Right cardiac atrium (tissue), 5 donors: ENCODE measurements at places on chromosomes 11 and 22.
A peak's percentile ranks its signal among the peaks of the same experiment; 100 is the strongest.

DNA sequence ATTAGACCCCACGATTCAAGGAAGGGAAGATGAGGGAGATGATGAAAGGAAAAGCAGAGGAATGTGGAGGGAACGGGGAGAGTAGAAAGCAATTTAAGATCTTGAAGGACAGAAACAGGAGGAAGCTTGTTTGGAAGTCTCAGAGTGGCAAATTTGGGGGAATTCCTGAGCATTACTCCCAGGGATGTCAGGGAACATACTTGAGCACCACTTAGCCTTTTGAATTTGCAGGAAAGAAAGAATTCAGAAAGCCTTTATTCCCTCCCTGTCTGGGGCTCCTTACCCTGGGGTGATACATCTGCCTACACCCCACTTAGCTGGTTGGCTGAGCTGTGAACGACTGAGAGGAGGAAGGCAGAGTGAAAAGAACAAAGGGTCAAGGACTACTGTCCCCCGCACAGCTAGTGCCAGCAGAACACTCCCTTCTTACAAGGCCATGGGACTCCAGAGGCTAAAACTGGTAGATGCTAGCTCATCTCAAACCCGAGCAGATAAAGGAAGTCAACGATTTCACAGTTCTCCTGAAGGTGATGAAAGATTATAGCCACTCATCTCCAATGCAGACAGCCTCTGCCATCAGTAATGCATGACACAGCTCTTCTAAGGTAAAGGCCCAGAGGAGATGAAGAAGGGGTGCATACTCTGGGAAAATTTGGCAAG, 84.0 kb upstream of the AKIP1 start:
- DNase-seq, result no peak

DNA sequence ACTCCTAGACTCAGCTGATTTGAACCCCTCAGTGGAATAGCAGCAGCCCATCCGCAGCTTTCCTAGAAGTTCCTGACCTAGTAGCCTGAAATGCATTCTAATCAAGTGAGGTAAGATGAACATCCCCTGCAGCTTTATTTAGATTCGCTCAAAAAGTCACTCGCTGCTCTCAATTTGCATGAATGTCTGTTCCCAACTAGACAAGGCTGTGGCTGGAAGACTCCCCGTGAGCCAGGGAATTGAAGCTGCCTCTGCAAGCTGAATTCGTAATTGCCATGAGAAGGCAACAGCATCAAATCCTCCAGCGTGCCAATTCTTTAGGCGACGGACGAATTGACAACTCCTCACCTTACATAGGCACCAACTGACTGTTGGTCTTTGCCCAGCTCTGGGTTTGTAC, 17.1 kb upstream of the SCN3B start:
- no peak for DNase-seq

GRCh38 chr22:38524429-38524828, 18.3 kb upstream of the DDX17 start:
- DNase-seq, result no peak

DNA sequence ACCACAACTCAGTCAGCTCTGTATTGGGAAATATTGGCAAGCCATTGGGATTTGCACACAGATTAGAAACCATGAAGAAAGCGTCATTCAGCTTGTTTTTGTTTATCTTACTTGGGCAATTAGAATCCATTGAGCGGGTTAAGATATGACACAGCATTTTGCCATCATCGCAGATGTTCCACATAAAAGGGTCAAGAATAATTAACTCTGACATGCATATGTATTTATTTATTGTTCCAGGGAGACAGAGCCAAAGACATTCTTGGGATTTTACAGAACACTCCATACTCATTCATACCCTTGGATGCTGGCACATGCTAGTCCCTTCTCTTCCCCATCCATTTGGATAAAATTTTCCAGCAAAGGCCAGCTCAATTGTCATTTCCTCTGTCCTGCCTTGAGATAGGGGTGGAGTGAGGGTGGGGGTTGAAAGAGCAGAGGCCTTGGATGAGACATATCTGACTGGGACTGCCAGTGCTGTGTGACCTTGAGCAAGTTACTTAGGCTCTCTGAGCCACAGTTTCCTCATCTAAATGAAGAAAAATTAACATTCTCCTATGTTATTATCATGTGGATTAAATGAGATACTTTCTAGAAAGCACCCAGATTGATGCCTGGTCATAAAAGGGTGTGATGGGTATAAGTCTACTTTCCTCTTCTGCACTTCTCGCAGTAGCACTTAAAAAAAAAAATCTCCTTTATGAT, 179.7 kb downstream of the RRAS2 start:
- DNase-seq, result peak; percentile 24

GRCh38 chr11:4381901-4382300, 11.6 kb downstream of the TRIM21 start:
- no peak for DNase-seq

DNA sequence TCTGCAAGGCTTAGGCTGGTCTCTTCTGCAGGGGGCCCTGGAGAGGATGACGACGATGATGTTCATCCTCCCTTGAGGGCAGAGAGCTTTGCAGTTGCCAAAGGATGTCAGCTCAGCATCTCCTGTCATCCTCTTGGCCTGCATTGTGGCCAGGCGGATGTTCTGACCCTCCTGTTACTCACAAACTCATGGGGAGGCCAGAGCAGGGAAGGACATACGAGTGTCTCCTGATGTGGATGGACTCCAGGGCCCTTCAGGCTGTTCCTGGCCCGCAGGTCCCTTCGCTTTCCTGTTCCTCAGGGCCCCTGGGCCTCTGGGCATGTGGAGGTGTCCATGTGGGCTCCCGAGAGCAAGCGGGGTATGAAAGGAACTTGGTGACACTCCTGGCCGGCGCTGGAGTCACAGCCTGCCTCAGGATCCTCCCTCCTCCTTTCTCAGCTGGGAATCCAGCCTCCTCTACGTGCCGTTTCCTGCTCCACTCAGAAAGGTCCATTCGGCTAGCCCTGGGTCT, 8.5 kb downstream of the ADORA2A start:
- DNase-seq, result peak; percentile 36

DNA sequence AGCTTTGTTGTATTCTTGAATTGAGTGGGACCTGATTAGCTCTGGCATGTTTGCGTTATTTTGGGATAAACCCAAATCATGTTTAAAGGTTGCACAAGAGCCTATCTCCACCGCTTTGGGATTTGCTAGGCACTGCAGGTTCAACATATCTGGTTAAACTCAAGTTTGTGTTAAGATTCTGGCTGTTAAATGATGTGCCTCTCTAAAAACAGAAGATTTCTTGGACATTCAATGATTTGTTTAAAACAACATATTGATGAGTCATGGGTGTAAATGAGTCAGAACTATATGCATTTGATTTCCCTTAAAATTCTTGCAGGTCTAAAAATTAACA, 67.4 kb downstream of the AMOTL1 start:
- DNase-seq, result no peak

- no peak for DNase-seq
These were observed 37.4 kb downstream of the CSRP3 start for GRCh38 chr11:19164230-19164855.

DNA sequence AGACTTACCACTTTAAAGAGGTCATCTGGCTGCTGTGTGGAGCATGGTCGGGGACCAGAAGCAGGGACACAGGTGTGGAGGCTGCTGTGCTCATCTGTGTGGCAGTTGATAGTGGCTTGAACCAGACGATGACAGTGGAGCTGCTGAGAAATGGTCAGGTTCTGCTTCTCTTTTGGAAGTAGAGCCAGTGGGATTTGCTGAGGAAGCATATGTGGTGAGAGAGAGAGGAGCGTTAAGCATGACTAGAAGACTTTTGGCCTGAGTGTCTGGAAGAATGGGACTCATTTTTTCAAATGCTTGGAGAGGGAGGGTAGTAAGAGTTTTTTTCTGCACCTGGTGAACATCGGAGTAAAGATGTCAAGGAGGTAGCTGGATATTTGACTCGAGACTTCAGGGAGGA, 12.5 kb upstream of the SREBF2 start:
- DNase-seq, result no peak

GRCh38 chr11:68659158-68659921, 25.0 kb upstream of the GAL start:
- peak; percentile 82 for DNase-seq

DNA sequence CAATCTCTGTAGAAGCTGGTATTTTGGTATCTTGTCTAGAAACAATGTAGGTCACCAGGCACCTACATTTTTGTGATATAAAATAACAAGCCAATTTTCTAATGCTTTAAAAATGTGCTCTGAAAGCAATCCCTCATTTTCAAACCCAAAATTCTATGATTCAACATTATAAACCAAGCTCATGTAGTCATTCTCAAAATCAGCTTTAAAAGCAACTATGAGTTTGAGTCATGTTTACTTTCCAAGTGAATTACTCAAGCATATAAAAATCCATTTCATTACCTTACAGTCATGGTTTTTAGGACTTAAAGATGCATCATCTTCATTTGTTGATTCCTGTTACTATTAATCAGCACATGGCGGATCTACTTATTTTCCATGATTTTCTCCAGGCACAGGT, 216.4 kb downstream of the GRM5 start:
- DNase-seq, result no peak

DNA sequence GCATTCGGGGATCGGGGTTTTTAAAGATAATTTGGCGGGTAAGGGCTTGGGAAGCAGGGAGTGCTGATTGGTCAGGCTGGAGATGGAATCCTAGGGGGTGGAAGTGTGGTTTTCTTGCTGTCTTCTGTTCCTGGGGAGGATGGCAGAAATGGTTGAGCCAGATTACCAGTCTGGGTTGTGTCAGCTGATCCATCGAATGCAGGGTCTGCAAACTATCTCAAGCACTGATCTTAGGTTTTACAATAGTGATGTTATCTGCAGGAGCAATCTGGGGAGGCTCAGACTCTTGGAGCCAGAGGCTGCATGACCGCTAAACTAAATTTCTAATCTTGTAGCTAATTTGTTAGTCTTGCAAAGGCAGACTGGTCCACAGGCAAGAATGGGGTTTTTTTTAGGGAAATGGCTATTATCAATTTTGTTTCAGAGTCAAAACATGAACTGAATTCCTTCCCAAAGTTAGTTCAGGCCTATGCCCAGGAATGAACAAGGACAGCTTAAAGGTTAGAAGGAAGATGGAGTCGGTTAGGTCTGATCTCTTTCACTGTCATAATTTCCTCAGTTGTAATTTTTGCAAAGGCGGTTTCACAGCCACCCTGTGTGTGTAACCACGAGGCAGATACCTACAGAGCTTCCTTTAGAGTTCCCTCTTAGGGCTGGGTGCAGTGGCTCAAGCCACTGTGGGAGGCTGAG, 10.2 kb downstream of the SCGB1A1 start:
- DNase-seq, result no peak

DNA sequence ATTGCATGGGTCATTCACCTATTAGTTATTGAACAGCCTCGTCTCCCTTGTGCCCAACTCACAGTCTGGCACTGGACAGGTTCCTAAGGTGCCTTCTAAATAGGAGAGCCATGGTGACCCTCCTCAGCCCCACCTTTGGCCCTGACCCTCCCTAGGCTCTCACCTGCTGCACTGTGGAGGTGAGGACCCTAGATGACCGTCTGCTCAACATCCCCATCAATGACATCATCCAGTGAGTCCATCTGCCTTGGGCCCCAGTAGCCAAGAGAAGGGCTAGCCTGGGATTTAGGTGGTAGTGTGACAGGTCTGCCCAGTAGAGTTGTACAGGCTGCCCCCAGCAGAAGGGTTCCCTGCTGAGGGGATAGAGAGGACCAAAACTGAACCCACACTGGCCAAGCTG, 13.6 kb downstream of the UCP2 start:
- no peak for DNase-seq

- DNase-seq, result no peak
These were observed 160.5 kb upstream of the GRK3 start for GRCh38 chr22:25403811-25404471.

DNA sequence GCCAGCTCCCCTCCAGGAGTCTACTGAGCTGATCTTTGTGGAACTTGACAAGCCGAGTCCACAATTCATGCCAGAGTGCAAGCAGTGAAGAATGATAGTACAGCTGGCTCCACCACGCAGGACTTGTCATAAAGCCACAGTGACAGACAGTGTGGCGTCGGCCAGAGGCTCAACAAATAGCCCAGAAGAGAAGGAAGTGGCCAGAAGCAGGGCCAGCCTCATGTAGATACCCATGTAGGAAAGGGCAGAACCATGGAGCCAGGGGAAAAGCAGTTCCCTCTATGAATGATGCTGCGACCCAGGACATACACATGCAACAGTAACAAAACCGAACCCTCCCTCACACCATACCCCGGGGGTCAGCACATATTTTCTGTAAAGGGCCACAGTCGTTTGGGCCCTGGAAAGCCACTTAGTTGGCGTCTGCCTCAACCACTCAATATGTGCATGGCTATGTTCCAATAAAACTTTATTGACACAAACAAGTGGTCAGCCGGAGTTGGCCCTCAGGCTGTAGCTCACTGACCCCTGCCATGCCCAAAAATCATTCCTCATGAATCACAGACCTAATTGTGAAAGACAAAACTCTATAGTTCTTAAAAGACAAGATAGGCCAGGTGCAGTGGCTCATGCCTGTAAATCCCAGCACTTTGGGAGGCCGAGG, 161.4 kb downstream of the BRD1 start:
- DNase-seq, result no peak

DNA sequence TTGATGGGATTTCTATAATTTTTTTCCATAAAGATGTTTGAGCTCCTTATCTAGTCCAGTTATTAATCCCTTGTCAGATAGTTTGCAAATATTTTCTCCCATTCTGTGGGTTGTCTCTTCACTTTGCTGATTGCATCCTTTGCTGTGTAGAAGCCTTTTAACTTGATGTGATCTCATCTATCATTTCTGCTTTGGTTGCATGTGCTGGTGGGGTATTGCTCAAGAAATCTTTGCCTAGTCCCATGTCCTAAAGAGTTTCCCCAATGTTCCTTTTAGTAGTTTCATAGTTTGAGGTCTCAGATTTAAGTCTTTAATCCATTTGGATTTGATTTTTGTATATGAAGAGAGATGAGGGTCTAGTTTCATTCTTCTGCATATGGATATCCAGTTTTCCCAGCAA, 1.7 kb upstream of the IL2RB start:
- DNase-seq, result no peak

GRCh38 chr22:42236848-42237247, 33.6 kb downstream of the TCF20 start:
- DNase-seq, result no peak

DNA sequence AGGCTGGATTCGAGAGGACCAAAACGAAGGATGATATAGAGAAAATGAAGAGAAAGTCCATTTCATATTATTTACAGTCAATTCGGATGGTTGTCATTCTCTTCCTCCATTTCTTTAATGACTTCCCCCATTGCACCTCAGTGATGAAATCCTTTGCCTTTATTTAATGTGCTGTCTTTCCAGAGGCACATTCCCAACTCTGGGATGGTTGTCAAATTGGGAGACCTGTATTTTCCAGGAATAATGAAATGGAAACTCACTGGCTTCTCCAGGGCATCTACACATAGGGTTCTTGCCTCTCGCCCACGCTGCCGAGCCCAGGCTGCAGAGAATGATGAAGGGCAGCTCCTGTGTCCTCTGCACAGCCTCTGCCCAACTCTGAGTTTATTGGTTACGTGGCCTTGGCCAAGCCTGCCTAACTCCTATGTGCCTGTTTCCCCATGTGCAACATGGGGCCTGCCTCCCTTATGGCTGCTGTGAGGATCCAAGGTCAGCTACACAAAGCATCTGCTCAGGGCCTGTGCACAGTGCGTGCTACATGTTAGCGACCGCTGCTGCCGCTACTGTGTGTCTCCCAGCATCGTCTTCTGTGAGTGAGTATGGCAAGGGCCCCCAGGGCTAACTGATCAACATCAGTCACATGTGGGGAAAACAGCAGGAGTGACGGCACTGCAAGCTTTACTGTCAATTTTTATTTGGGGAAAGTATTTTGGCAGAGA, 81.5 kb upstream of the BID start:
- no peak for DNase-seq
